Neuronal stem cell (in vitro differentiated cells): ENCODE measurements at places on chromosomes 11 and 22.

GRCh38 chr11:94417386-94417987 is 16.3 kb upstream of the GPR83 start:
- DNase-seq = no peak

DNA sequence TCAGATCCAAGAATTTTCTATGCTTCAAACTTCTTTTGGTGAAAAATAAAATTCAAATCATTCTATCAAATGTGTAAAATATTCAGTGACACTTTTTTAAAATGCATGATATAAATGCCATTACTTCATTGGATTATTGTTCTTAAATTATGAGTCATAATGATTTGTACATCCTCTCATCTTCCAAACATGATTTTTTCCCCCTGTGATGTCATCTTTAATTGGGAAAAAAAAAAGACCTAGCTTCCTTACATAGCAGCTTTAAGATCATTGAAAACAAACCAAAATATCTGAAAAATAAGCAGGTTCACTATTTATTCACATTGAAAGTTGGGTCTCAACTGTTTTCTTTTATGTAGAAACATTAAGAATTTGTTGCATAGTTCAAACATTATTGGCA is 1549.4 kb downstream of the LRRC4C start:
- no peak for DNase-seq

DNA sequence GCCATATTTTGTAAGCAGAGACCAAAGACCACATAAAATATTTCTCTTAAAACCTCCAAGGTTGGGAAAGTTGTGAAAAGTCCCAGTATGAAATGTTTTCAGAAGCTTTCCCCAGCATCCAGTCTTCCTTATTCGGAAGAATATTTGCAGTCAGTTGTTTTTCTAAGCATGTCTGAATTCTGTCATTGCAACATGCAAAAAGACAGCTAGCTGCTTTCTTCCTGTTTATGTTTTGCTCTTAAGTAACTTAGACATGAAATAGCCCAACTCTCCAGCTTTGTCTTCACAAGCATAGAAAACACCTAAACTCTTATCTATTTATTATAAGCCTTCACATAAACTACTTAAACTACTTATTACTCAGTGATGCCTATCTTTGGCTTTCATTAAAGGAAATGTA is 57.9 kb upstream of the MMP13 start:
- no peak for DNase-seq

- DNase-seq = no peak
Observed at GRCh38 chr22:37203354-37204044, 8.8 kb downstream of the SSTR3 start.
